Activated CD4-positive, alpha-beta T cell treated with anti-CD3 and anti-CD28 coated beads for 1 hour (primary cell): ENCODE measurements at places on chromosomes 12 and 14.

GRCh38 chr12:43912859-43913258, 77.0 kb downstream of the TMEM117 start:
- DNase-seq = no peak

DNA sequence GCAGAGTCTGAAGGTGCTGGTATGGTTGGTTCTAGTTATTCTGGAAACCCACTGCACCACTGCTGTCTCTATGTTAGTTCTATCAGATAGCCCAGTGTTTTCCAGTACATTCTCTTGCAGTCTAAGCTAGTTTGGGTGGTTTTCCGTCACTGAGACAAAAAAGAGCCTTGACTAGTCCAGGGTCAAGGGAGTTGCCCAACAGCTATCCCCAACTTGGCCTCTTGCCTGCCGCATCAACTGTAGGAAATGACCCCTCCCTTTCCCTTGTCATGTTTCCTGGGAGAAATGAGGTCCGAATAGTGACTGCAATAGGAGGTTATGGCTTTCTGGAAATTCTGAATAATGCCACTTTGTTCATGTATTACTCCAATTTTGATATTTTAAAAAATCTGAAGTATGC, 160.4 kb downstream of the EFCAB11 start:
- DNase-seq = no peak

- no peak for DNase-seq
Measured at GRCh38 chr12:24615967-24616411, 332.9 kb downstream of the BCAT1 start.

DNA sequence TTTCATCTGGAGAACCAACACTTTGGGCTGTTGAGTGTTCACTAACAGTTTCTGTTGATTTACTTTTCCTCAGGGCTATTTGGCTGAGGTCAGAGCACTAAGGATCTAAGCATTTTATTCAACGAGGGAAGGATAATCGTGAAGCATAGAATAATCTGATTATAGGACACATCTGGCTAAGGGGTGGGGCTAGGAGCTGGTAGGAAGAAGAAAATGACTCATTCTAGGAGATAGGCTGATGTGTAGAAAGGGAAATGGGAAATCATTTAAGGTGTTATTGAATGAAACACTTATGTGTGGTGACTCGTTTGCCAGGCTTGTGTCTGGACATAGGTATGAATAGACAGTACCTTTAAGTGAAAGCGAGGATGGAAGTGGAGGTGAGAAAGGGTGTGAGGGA, 167.2 kb downstream of the ETNK1 start:
- no peak for DNase-seq

DNA sequence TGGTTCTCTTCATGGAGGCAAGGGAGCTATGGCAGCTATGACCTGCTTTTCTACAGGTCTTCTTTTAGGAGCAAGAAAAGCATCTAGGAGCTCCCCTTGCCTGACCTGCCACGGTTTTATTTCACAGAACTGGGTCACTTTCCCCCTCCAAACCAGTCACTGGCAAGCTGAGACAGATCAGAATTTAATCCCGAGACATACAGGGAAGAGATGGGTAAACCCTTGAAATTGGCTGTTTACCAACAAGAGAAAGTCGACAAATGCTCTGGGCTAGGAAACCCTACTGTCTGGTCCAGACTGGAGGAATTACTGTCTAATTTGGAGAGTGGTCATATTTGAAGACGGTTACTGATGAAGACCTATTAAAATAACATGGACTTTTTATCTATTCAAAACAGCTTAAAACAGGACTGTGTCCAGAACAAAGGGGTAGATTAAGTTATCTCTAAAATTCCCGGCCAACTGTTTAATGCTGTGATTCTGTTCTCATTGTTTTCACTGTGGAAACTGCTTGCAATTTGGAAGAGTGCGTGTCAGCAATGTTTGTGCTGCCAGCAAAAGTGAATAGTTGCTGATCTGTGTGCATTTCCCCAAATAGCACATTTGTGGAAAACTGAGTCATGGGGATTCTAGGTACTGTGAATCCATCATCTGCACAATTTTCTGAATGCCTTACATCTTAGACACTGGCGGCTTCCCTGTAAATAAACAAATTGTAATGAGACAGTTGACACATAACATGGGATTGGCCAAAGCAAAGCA, 73.4 kb upstream of the EEA1 start:
- no peak for DNase-seq

GRCh38 chr12:68591734-68592418, 18.8 kb upstream of the RAP1B start:
- no peak for DNase-seq

DNA sequence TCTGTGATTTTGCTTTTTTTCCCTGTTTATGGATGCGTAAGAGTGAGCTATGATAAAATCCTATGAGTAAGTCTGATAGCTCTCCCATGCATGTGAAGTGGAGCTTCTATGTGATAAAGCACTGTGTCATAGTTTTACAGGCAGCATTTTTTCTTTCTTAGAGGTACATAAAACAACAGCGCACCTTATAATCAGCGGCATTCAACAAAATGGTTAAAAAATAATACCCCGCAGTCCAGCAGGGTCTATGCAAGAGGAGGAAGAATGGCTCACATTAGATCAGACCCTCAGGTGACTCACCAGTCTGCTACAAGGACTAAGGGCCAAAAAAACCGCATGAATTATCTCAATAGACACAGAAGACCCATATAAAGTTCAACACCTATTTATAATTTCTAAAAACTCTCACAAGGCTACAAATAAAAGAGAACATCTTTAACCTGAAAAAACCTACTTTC, 33.0 kb upstream of the TMEM179 start:
- DNase-seq = no peak

- DNase-seq = peak; percentile 45
Measured at GRCh38 chr12:56160193-56160763, 2.1 kb downstream of the MYL6 start.
